Esophagus muscularis mucosa (tissue), 4 donors: ENCODE measurements at places on chromosomes 7 and 10.

DNA sequence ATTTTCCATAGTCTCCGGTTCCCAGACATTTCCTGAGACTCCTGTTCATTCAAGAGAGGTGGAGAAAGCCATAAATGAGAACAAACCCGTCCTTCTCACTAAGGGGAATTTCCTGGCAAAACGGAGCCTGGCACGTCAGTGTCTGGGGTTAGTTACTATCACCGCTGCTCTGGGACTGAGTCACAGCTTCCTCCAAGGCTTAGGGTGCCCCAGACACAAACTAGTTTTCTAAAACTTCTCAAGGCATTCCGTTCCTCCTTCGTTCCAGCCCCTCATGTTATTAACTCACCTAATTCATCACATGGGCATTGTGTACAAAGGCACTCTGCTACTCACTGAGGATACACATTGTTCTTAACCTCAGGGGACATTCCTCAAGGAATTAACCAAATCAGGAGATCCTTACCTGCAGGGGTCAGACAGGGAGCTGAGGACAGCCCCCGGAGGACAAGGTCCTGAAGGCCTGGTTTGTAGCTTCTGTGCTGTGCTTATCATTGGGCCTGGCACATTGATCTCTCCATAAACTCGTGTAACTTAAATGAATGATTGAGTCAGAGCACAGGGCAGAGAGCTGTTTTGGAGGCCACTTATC lies 103.0 kb upstream of the KLF6 start:
- DNase-seq, result no peak

GRCh38 chr7:124032369-124033094 lies at the start of gene TMEM229A:
TSS of gene TMEM229A (minus strand) at chr7:124033067. CDS start at chr7:124033003, 64 bp downstream.
- DNase-seq, result no peak

- no peak for DNase-seq
Measured at GRCh38 chr7:100785878-100786277, 41.4 kb downstream of the EPHB4 start.

GRCh38 chr7:158957510-158957906 lies 101.2 kb downstream of the DYNC2I1 start:
- no peak for DNase-seq

- no peak for DNase-seq
Measured at GRCh38 chr7:150975536-150976319, 2.4 kb downstream of the KCNH2 start.

DNA sequence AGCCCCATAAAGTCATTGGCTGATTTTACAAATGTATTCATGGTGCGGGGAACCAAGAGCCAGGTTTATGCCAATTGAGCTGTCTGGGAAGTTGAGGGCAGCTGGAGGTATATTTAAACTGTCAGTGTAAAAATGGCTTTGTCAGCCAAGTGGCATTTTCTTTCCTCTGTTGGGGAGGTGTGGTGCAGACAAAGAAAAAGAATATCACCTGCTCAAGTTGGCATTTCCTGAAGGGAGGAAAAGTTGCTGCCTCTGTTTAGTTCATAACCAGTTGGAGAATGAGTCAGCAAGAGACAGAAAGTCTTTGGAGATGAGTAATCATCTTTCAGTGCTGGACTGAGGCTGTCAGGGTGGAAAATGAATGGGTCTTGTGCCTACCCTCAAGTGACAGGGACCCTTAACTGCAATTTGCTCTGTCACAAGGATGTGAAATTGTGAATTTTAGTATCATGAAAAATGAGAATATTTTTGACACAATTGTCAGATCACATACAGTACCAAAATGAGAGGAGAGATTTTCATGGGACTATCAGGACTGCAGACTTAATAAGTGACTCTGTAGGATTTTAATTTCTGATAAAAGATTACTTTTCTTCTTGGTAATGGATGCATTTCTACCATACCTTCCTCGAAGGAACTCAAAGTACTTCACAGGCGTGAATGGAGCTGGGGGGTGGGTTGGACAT lies 137.3 kb downstream of the ANLN start:
- no peak for DNase-seq
